ENCODE measurements at places on chromosomes 3 and 15.

DNA sequence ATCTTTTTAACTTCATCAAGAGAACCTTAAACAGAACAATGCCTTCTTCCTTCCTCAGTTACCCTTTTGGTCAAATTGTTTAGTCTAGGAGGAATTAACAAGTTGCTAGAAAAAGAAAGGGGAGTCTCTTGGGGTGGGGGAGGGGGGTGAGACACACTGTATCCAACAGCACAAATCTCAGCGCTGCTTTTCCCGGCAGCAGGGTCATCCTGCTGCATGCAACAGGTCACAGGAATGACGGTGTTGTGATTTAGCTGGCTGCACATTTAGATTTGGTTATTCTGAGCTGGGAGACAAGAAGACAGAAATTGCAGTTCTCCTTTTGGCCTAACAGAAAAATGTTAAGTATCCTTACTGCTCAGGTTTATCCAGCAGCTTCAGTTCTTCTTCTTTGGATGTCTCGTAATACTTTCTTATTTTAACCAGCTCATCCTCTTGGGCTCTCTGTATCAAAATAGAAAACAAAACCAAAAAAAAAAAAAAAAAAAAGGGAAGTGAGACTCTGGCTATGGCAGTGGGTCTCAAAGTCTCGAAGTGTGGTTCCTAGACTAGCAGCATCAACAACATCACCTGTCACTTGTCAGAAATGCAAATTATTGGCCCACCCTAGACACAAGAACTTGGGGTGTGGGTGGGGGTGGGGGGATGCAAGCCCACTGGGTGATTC is 190.5 kb downstream of the GREM1 start:
- no peak for DNase-seq

GRCh38 chr3:152893647-152894046 is 58.7 kb downstream of the P2RY1 start:
- no peak for DNase-seq

DNA sequence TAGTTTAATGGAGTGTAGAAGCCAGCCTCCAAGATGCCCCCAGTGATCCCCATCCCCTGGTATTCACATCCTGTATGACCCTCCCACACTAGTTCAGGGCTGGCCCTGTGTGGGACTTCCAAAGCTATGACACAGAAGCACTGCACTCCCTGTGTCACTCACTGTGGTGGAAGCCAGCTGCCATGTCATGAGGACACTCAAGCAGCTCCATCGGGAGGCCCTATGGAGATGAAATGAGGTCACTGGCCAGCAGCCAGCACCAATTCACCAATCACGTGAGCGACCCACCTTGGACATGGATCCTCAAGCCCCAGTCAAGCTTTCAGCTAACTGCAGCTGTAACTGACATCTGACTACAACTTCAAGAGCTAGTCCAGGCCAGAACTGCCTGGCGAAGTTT is 3.9 kb upstream of the ACAN start:
- no peak for DNase-seq

DNA sequence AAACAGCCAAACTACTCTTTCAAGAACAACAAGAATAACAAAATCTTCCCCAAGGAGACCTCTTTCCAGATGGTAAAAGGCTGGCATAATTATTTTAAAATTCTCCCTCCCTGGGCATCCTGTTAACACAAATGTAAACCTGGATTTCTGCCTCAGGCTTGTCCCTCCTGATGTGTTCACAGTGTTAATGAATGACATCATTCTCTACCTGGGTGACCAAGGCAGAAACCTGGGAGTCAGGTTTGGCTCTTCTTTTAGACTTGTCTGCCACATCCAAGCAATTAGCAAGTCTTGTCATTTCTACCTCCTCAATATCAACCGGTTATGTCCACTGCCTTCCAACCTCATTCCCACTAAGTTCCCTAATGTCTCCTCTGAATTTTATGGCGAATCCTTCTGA is 368.7 kb upstream of the TBL1XR1 start:
- DNase-seq = no peak

- DNase-seq = no peak
Measured at GRCh38 chr3:49111347-49111746, 6.8 kb upstream of the QARS1 start.

DNA sequence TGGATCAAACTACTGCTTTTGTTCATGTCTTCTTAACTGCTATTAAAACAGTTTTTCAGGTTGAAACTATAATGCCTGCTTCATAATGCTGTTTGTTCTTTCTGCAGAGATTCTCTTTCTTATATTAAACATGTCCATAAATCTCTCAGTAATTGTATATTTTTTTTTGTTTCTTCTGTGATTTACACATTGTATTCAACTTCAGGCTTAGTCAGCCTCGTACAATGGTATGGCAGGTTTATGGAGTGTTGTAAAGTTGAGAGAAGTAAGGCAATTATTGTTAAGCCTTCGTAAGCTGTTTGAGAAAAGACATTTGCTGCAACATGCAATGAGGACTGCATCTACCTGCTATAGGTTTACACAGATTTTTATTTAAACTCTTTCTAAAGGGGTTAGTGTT is 977.1 kb downstream of the DIPK2A start:
- no peak for DNase-seq

DNA sequence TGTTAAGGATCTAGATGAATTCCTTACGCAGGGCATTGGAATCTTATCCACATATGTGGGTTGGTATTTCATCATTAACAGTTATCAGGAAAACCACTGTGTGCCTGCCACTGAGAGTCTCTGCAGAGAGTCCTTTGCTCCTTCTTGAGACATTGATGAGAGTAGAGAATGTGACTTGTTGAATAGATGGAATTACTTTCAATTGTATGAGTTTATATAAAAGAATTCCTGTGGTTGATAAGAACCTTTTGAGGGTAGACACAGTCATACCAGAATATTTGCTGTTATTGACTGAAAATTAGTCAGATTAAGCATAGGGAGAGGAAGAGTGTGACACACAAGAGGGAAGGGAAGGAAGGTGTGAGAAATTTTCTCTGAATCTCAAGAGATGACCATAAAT is 30.8 kb downstream of the ARHGEF26 start:
- DNase-seq = no peak

DNA sequence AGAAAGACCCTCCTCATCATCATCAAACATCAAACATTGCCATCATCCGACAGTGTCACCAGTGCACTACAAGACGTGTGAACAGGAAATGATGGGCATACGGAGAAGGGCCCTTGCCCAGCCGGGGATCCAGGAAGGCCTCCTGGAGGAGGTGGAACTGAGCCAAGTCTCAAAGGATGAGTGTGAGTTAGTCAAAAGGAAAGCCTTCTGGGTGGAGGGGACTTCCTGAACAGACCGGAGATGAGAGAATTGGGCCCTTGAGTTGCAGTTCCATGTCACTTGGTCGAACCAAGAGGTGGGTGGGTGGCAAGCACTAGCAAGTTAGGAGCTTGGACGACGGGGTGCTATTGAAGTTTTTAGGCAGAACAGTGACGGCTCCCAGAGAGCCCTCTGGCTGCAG is 8.5 kb downstream of the SEMA4B start:
- no peak for DNase-seq

DNA sequence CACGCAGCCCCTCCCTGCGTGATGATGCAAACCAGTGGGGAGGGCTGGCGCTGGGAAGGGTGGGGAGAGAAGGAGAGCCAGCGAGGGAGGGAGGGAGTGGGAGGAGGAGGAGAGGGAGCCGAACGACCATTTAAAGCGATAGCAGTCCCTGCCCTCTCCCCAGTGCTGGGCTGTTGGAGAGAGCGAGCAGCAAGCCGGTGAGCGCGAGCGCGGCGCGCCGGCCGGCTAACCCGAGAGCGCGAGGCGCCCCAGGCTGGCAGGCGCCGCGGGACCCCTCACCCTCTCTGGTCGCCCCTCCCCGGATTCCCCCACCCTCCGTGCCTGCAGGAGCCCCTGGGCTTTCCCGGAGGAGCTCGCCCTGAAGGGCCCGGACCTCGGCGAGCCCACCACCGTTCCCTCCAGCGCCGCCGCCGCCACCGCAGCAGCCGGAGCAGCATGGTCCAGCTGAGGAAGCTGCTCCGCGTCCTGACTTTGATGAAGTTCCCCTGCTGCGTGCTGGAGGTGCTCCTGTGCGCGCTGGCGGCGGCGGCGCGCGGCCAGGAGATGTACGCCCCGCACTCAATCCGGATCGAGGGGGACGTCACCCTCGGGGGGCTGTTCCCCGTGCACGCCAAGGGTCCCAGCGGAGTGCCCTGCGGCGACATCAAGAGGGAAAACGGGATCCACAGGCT is at the start of gene GRM7:
TSS of gene GRM7 (plus strand) at position 162 of the 671 bp plus-strand sequence.
- no peak for DNase-seq

DNA sequence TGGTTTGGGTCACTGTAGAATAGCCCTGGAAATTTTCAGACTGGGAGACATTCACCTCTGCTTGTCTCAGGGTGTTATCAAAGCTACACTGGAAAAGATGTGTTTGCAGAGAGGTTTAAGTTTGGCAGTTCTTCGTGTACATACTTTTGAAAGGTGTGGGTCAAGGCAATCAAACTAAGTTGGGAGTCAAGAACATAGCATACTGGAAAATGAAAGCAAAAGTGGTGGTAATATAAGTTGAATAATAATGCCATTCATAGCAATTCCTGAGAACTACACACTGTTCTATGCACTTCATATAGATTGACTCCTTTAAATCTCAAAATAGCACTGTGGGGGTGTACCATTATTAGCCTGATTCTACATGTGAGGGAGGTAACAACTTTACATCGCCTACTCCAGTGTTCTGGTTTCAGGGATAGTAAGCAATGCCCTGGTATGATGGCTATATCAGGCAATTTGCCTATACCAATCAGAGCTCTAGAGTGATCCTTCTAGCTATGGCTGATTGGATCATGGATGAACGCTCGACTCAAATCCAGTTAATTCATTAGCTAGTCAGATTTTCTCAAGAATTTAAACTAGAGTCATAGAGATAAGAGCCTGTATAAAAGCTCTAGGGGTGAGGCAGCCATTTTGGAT is 44.6 kb upstream of the RASGRP1 start:
- no peak for DNase-seq

- DNase-seq = peak; percentile 39
Measured at GRCh38 chr3:13073326-13074005, at the start of gene IQSEC1. TSS of gene IQSEC1 (minus strand) at chr3:13073429. CDS start at chr3:13073014, 415 bp downstream.

- DNase-seq = no peak
Measured at GRCh38 chr15:47870956-47871625, 153.8 kb downstream of the SEMA6D start.

GRCh38 chr15:56871185-56871584 is 47.3 kb upstream of the TCF12 start:
- DNase-seq = no peak

GRCh38 chr15:22949074-22949547 is 31.1 kb downstream of the CYFIP1 start:
- DNase-seq = no peak

DNA sequence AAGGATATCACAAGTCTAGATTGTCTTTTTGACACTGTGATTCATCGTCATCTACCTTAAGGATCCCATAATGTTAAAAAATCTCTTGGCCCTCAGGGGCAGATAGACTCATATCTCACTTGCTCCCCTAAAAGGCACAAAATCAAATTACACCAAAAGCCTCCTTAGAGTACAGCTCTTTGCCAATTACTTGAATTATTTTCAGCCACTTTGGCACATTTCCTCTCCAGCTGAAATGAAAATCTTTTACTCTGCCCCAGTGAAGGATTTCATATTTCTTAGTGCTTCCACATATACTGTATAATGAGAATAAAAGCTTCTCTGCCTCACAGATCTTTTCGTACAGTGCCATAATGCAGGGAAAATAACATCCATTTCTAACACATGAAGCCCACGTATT is 190.7 kb upstream of the GBE1 start:
- no peak for DNase-seq

GRCh38 chr15:34470091-34470490 is 32.5 kb upstream of the GOLGA8A start:
- no peak for DNase-seq

DNA sequence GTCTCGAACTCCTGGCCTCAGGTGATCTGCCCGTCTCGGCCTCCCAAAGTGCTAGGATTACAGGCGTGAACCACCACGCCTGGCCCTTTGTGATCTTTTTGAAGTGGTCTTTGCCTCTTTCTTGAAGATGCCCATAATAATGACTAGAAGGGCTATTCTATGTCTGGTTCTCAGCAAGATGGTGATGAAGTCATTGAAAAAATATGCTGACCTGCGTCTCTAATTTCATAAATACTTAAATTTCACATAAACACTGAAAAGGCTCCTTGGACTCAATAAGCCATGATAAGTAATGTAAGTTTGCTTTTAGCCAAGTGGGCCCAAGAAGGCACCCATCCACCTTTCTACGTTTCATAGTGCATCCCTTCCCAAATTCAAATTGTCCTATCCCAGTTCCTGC is 775 bp upstream of the MAPK6 start:
- DNase-seq = no peak

DNA sequence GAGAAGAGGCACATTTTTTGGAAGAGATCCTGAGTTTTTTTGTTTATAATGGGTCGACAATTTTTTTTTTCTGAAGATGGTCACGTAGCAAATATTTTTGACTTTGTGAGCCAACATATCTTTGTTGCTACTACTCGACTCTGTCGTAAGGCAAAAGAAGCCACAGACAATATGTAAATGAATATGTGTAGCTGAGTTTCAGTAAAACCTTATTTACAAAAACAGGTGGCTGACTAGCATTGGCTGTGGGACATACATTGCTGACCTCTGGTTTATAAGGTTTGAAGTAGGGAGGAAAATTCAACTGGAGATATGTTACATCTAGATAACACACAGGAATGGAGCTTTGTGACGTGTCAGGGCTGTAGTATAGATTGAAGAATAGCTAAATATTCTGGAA is 22.5 kb upstream of the NANOGP8 start:
- DNase-seq = no peak

- no peak for DNase-seq
Measured at GRCh38 chr3:24937228-24937627, 442.6 kb upstream of the THRB start.

DNA sequence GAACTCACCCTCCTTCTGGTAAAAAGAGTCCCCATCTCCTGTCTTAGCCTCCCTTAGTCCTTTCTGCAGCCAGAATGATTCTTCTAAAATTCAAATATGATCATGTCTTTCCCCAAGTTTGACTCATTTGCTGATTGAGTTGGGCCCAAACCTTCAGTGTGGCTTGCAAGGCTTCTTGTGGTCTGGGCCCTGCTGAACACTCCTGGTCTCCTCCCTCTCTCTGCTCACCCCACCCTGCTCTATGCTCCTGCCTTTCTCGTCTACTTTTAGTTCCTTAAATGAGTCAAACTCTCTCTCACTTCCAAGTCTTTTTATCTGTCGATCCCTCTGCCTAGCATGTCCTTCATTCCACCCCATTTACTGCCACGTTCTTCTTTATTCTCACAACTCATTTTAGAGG is 72.6 kb downstream of the CCR1 start:
- DNase-seq = no peak

GRCh38 chr3:50325113-50325480 is 2.6 kb upstream of the HYAL2 start:
- DNase-seq = no peak

All from forelimb muscle (tissue), 1 donor.